ENCODE measurements at places on chromosomes 4 and X.
A peak's percentile ranks its signal among the peaks of the same experiment; 100 is the strongest.

DNA sequence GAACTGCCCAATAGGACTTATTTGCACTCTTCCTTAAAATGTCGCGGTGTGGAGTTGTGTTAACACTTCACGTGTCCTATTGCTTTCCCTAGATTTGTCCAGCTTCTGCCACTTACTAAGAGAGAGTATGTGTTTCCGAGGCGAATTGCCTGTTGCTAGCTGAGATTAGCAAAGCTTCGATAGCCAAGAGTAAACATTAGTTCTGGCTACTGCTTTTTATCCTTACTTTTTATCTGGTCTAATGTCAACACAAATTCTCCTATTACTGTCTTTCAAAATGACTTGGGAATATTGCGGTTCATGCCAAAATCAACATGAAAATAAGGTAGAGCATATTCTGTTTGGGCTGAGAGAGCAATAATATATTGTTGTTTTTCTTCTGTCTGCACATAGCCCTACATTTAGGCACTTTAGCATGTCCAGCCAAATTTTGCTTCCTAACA, 90.4 kb upstream of the VEGFC start:
- peak overlapping the region; percentile 85 for H3K27ac ChIP-seq
- no peak overlapping the region for H3K4me3 ChIP-seq
- DNase-seq, result peak; percentile 64
- H3K36me3 ChIP-seq, result no peaks in the 10 kb centered on the region

GRCh38 chr4:20509315-20509714, 190.9 kb upstream of the PACRGL start:
- no peaks in the 10 kb centered on the region for H3K27me3 ChIP-seq
- H3K36me3 ChIP-seq, result peaks cover 30% of the 10 kb centered on the region
- no peaks in the 10 kb centered on the region for H3K4me1 ChIP-seq

GRCh38 chrX:109856974-109857373, 123.9 kb upstream of the ACSL4 start:
- peaks cover 14% of the 10 kb centered on the region for H3K27me3 ChIP-seq
- H3K36me3 ChIP-seq, result no peaks in the 10 kb centered on the region
- H3K4me1 ChIP-seq, result no peaks in the 10 kb centered on the region
- no peak overlapping the region for H3K4me3 ChIP-seq
- H3K27ac ChIP-seq, result no peak overlapping the region

DNA sequence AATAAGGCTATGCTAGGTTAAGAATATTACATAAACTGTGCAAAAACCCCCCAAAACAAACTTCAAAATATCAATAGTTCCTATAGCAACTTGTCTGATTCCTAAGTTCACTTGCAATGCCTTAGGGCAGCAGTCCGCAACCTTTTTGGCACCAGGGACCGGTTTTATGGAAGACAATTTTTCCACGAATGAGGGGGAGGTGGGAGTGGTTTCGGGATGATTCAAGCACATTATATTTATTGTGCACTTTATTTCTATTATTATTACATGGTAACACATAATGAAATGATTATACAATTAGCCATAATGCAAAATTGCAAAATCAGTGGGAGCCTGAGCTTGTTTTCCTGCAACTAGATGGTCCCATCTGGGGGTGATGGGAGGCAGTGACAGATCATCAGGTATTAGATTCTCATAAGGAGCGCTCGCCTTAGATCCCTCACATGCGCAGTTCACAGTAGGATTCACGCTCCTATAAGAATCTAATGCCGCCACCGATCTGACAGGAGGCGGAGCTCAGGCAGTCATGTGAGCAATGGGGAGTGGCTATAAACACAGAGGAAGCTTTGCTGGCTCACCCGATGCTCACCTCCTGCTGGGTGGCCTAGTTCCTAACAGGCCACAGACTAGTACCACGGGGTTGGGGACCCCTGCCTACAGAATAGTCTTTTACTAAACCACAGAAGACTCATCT, 39.7 kb downstream of the ACOX3 start:
- no peak overlapping the region for H3K4me3 ChIP-seq
- H3K27ac ChIP-seq, result no peak overlapping the region
- H3K36me3 ChIP-seq, result peaks cover 61% of the 10 kb centered on the region
- H3K27me3 ChIP-seq, result no peaks in the 10 kb centered on the region
- H3K4me1 ChIP-seq, result peaks cover 6% of the 10 kb centered on the region
- no peak for DNase-seq

GRCh38 chr4:123216543-123216942, 180.1 kb upstream of the SPRY1 start:
- no peak overlapping the region for H3K4me3 ChIP-seq
- no peak for DNase-seq
- H3K4me1 ChIP-seq, result no peaks in the 10 kb centered on the region
- H3K27ac ChIP-seq, result no peak overlapping the region
- no peaks in the 10 kb centered on the region for H3K36me3 ChIP-seq
- H3K27me3 ChIP-seq, result no peaks in the 10 kb centered on the region

DNA sequence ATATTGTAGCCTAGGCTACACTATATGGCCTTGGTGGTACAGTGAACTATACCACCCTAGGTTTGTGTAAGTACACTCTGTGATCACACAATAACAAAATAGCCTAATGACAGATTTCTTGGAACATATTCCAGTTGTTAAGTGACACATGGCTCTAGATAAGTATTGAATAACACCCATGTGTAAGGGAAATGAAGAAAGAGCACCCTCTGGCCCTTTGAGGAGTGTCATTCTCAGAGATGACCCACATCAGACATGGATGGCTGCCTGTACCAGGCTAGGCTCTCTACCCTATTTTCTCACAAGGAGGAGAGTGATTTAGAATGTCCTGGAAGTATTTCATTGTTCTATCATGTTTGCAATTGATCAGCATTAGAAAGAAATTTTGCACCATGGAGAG, 61.7 kb downstream of the HAND2 start:
- no peaks in the 10 kb centered on the region for H3K36me3 ChIP-seq
- DNase-seq, result no peak
- no peaks in the 10 kb centered on the region for H3K4me1 ChIP-seq
- no peak overlapping the region for H3K4me3 ChIP-seq

- no peak overlapping the region for H3K4me3 ChIP-seq
- DNase-seq, result no peak
- no peaks in the 10 kb centered on the region for H3K27me3 ChIP-seq
- H3K36me3 ChIP-seq, result peaks cover 82% of the 10 kb centered on the region
- peaks cover 1% of the 10 kb centered on the region for H3K4me1 ChIP-seq
Observed at GRCh38 chr4:99879458-99879857, 14.8 kb downstream of the LAMTOR3 start.

GRCh38 chr4:184952522-184952921, 65.8 kb upstream of the HELT start:
- H3K27ac ChIP-seq, result no peak overlapping the region
- no peaks in the 10 kb centered on the region for H3K4me1 ChIP-seq
- no peak for DNase-seq
- H3K27me3 ChIP-seq, result peaks cover 6% of the 10 kb centered on the region
- H3K36me3 ChIP-seq, result no peaks in the 10 kb centered on the region

DNA sequence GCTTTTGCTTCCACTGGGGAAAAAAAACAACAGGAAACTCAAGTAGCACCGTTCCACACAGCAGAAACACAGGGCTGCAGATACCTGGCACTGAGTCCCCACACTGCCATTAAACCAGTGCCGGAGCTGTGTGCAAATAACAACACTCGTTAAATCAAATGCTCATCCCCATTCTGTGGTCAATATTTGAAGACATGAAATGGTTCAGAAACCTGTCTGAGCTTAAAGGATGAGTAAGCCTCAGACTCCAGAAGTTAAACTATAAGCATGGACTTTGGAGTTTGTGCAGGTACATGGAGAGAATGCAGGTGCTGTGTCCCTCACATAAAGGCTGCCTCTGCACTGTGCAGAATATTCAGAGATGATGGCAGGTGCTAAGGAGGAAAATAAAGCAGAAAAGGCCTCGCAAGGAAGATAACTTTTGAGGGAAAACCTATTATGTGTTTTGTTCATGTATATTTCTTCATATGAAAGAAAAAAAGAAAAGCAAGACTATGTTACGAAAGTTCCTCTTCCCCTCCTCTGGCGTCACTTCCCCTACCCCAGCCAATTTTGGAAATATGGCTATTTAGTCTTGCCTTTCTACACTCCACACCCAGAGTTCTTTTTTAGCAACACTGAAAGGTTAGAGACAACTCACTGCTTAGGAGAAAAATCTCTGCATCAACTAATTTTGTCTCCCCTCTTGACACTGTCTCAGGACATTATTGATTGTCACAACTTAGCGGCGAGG, 4.6 kb downstream of the MPP1 start:
- no peak for DNase-seq
- H3K27ac ChIP-seq, result no peak overlapping the region
- H3K27me3 ChIP-seq, result no peaks in the 10 kb centered on the region
- no peaks in the 10 kb centered on the region for H3K36me3 ChIP-seq
- H3K4me1 ChIP-seq, result peaks cover 7% of the 10 kb centered on the region

DNA sequence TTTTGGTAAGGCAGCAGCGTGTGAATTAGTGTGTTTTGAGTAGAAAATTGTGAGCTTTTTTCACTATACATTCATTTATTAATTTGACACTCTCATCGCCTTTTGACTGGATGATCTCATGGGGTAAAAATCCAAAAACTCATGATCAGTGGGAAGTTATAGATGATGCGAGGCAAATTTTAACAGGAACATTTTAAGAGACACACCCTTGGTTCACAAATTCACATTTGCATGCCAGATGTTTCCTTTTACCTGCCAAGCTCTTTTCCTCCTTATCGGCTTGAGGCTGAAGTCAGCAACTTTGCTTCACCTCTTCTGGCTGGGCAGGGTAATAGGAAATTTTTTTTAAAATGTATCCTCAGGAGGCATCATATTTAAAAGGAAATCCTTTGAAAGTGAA, 318.0 kb upstream of the HS3ST1 start:
- no peak overlapping the region for H3K27ac ChIP-seq
- no peak for DNase-seq
- no peaks in the 10 kb centered on the region for H3K4me1 ChIP-seq
- H3K4me3 ChIP-seq, result no peak overlapping the region
- no peaks in the 10 kb centered on the region for H3K36me3 ChIP-seq

GRCh38 chr4:67785528-67785927, 31.3 kb upstream of the GNRHR start:
- H3K27ac ChIP-seq, result no peak overlapping the region
- H3K36me3 ChIP-seq, result no peaks in the 10 kb centered on the region
- H3K4me3 ChIP-seq, result no peak overlapping the region
- DNase-seq, result no peak
- no peaks in the 10 kb centered on the region for H3K27me3 ChIP-seq
- H3K4me1 ChIP-seq, result no peaks in the 10 kb centered on the region

- no peak overlapping the region for H3K27ac ChIP-seq
- no peaks in the 10 kb centered on the region for H3K27me3 ChIP-seq
- peaks cover 4% of the 10 kb centered on the region for H3K4me1 ChIP-seq
- no peak for DNase-seq
- no peaks in the 10 kb centered on the region for H3K36me3 ChIP-seq
Observed at GRCh38 chr4:81039351-81039972, 9.0 kb downstream of the BMP3 start.

DNA sequence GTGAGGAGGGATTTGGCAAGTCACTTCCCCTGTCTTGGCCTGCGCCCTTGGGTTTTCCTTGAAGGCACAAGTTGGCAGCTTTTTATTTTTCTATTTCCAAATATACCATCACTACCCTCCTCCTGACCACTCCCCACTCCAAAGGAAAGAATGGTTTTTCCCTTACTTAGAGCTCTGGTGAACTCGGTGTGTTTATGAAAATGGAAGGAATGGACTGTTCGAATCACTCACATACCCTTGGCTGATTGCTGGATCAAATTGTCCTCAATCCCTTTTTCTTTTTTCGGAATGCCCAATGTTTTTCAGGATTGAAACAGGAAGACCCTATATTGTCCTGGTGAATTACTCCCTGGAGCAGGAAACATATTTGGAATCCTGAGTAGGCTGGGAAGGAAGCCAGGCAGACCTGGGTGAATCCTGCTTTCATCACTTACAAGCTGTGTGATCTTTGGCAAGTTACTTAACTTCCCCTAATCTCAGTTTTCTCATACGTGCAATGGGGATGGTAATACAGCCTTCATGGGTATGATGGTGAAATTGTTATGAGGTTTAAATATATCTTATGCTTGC, 70.7 kb downstream of the RTL5 start:
- no peak overlapping the region for H3K27ac ChIP-seq
- H3K27me3 ChIP-seq, result peaks cover 63% of the 10 kb centered on the region
- H3K36me3 ChIP-seq, result no peaks in the 10 kb centered on the region
- H3K4me3 ChIP-seq, result no peak overlapping the region
- no peak for DNase-seq
- no peaks in the 10 kb centered on the region for H3K4me1 ChIP-seq

GRCh38 chr4:119659576-119659975, 31.0 kb upstream of the PDE5A start:
- no peak overlapping the region for H3K27ac ChIP-seq
- no peak overlapping the region for H3K4me3 ChIP-seq
- no peaks in the 10 kb centered on the region for H3K27me3 ChIP-seq
- no peaks in the 10 kb centered on the region for H3K4me1 ChIP-seq

- H3K27ac ChIP-seq, result no peak overlapping the region
- H3K36me3 ChIP-seq, result no peaks in the 10 kb centered on the region
- no peaks in the 10 kb centered on the region for H3K27me3 ChIP-seq
- H3K4me1 ChIP-seq, result no peaks in the 10 kb centered on the region
- DNase-seq, result no peak
Observed at GRCh38 chrX:19194285-19195242, 72.3 kb upstream of the ADGRG2 start.

GRCh38 chrX:114800719-114801118, 216.7 kb downstream of the IL13RA2 start:
- H3K4me3 ChIP-seq, result no peak overlapping the region
- no peaks in the 10 kb centered on the region for H3K36me3 ChIP-seq
- peak; percentile 53 for DNase-seq
- no peaks in the 10 kb centered on the region for H3K4me1 ChIP-seq
- H3K27me3 ChIP-seq, result no peaks in the 10 kb centered on the region
- no peak overlapping the region for H3K27ac ChIP-seq

GRCh38 chr4:101969965-101970364, 179.4 kb downstream of the BANK1 start:
- H3K4me1 ChIP-seq, result no peaks in the 10 kb centered on the region
- no peak overlapping the region for H3K4me3 ChIP-seq
- H3K36me3 ChIP-seq, result no peaks in the 10 kb centered on the region

DNA sequence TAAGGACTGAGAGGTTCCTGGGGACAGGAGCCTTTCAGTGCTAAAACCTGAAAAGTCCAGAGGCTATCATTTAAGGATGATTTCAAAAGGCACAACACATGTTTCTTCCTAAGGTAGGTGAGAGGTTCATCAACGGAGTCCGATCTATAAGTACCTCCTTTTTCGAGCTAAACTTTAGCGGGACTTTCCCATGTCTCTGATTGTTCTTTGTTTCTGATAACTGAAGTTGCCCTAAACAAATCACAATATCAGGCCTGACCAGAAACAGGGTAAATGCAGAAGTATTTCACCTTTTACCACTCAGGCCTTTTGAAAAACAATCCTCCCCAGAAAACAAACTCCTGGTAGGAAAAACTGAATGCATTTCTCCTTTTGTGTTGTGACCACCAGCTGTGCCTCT, 17.6 kb downstream of the PIR start:
- H3K27ac ChIP-seq, result no peak overlapping the region
- DNase-seq, result no peak
